K562 (cell line): ENCODE measurements at places on chromosomes 1 and 21.
A peak's percentile ranks its signal among the peaks of the same experiment; 100 is the strongest.

- DNase-seq = no peak
These were observed 251.6 kb upstream of the CSF3R start for GRCh38 chr1:36734356-36734755.

GRCh38 chr1:154179946-154180687, 11.8 kb downstream of the TPM3 start:
- DNase-seq = no peak

DNA sequence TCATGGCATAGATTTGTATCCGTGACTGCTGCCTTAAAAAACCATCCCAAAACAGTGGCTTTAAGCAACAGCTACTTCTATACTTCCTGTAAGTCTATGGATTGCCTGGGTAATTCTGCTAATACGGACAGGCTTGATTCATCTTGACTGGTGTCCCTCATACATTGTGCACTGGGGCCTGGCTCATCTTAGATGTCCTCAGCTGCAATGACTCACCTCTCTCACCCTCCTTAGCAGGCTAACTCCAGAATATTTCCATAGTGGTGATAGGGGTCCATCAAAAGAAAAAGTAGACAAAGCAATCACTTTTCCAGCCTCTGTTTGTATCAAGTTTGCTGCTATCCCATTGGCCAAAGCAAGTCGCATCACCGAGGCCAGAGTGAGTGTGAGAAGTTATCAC, 409.1 kb upstream of the KAZN start:
- no peak for DNase-seq

DNA sequence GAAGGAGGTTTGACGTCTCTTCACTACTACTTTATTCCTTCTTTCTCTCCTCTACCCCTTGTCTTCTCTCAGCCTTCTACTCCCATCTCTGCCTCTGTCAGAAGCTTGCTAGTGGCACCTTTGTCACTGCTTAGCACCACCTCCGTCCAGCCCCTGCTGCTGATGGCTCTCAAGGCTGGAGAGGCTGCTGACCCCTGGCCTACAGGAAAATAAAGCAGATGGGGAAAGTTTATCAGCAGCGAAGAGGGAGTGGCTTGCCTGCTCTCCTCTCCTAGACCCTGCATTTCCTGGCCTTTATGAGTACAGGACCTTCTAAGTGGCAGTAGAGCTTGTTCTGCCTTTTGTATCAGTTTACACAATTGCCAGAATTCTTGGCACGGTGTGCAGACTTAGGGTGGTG, 27.0 kb downstream of the PROX1 start:
- no peak for DNase-seq

DNA sequence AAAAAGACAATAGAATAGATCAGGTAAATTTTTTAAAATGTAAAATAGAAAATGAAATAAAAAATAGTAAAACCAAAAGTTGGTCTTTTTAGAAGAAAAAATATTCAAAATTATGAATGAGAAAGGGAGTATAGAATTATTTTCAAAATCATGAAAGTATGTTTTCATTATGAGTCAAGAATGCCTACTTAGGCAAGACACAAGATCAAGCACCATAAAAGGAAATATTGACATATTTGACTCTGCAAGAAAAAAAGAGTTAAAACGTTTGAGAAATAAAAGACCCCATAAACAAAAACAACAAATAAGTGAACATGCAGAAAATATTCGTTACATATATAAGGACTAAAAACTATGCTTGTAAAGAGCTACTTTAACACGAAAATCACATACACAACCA, 4.8 kb upstream of the COX20 start:
- DNase-seq = no peak

DNA sequence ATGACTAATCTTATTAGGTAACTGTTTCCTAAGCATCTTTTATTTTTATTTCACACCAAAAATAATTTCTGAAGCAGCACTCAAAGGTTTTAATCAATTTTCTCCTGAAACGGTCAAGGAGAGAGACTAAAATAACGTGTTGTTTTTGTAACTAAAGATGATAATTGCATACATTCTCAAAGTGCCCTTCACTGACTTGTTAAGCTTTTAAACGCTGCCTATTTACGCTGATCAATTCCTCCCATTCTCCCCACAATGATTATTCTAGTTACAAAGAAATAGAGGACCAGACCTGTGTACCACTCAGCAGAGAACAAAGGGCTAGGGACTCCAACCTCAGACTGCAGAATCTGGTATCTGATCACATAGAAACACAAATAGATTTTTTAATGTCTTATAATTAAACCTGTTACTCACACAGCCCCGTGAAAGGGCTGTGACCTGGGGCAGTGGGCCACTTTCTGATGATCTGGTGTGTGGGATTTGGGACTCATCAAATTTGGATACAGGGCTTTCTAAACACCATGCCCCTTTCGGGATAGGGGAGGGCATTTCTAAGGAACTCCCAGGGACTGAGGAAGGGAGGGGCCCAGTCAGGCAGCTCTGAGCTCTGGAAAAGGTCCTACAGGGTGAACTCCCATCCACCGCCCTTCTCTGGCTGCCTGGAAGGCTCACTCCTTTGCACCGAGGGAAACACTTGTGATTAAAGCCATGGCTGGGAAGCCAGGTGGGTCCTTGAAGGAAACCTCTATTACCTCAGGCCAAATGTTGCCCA, 65.2 kb downstream of the BCAR3 start:
- DNase-seq = no peak

- no peak for DNase-seq
These were observed 417.7 kb upstream of the KAZN start for GRCh38 chr1:14180738-14181137.

DNA sequence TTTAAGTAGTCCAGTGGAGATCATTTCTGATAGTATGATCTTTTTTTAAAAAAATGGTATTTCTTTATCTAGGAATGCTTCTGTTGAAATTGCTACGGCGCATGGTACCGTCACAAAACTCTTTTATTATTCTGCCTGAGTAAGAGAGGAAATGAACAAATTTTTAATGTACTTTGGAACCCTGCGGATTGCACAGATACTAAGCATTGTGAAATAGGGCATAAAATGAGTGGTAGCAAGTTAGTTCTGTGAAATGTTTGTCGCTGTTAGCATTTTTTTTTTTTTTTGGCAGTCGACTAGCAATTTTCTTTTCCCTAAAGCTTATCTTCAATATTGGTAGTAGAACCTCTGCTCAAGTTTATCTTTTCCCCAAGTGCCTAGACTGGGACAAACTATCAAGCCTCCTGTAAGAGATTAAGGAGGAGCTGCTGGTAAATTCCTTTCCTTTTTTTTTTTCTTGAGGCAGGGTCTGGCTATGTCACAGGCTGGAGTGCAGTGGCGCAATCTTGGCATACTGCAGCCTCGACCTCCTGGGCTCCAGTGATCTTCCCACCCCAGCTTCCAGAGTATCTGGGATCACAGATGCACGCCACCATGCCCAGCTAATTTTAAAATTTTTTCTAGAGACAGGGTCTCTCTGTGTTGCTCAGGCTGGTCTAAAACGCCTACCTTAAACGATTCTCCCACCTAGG, 2.2 kb downstream of the ITSN1 start:
- DNase-seq = no peak

DNA sequence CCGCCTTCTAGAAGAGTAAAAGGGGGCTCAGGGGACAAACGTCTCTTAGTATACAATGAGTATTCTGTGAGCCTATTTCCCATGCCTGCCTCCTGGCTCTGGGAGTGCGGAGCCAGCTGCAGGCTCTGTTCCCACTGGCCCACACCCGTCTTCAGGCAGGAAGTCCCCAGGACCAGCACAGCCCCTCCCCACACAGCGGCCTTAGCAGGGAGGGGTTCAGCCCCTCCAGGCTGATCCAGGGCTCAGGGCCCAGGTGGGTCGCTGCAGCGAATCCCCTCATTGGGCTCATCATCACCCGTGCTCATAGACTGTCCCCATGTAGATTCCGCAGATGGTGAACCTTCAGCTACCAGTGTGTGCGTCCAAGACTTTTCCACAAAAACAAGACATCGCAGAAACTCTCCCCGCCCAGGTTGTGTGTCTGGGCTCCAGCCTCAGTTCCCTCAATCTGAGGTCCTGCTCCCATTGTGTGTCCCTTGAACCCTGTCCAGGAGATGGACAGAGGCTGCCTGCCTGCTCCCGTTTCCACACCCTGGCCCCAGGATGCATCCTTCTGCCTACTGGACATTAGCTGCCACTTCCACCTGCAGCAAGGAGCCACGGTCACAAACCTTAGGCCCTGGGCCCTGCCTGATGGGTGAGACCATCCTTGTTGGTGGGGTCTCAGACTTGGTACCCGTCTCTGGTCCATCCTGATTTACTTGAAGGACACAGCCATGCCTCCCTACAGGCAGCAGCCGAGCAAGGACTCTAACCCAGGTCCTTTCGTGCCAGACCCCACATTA, 39.4 kb downstream of the NENF start:
- DNase-seq = no peak

GRCh38 chr1:18575620-18576019, 55.0 kb upstream of the PAX7 start:
- peak; percentile 78 for DNase-seq

GRCh38 chr1:244214009-244214967, 163.2 kb downstream of the ZBTB18 start:
- no peak for DNase-seq

- no peak for DNase-seq
These were observed 103.4 kb upstream of the ZNF678 start for GRCh38 chr1:227459977-227460376.

- no peak for DNase-seq
These were observed 545.7 kb downstream of the OMA1 start for GRCh38 chr1:58000821-58001220.

GRCh38 chr1:1419813-1420653, 1.0 kb downstream of the ANKRD65 start:
- DNase-seq = no peak

DNA sequence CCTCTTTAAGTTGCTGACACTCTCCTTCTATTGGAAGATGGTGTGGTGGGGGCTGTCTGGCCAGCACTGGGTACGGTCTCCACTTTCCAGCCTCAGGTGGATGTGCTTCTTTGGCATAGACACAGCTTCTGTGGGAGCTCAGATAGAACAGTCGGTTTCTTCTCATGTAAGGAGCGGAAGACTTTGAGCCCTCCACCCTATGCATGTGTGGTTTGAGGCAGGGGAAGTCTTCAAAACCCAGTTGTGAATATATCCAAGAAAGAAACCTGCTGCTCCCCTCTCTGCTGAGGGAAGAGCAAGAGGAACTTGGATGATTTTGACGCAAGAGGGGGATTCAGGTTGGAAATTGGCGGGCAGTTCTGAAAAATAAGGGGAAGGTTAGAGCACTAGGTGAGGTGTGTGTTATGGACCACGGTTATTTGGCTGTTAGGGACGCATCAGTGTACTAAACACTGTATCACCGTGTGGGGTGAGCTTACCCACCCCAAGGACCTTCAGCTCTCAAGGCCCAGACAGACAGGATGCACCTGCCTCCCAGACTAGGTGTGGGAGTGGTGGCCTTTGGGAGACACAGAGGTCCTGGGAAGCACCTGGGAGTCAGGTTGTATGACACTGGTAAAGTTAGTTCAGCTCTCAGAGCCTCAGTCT, 36.2 kb downstream of the IL6R start:
- DNase-seq = no peak

DNA sequence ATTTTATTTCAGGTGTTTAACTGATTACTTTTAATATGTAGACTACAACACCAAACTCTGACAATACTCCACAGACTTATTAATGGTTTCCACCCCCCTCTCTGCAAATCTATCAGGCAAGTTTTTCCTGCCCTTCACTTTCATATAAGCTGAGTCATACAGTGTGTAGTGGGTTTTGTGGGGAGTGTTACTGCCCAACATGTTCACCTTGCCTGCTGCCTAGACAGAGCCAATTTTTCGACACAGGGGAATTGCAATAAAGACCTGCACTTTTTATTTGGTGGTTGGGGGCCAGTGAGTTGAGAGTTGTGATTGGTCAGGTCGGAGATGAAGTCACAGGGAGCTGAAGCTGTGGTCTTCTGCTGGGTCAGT, 119.7 kb downstream of the PPIAL4G start:
- no peak for DNase-seq

DNA sequence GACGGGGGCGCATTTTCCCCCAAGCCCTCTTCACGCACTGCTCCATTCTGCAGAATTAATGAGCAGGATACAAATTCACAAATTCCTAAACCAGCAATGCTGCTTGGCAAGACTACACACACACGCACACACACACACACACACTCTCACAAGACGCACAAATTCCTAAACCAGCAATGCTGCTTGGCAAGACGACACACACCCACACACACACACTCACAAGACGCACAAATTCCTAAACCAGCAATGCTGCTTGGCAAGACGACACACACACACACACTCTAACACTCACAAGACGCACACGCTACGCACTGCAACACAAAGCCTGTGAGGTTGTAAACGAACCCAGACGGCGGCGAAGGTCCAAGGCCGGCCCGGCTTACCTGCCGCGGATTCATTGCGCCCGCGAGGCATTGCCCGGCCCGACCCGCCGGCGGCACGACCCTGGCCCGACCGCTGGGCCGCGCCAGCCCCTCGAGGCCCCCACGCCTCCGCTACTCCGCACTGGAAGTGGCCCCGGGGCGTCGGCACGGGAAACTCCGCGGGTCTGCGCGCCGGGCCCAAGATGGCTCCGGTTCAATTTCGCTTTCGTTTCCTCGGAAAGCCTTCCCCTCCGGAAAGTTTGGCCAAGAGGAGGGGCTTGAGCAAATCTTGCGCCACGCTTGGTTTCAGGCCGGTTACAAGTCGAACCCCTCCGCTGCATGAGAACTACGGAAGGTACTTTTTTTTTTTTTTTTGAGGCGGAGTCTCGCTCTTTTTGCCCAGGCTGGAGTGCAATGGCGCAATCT, at the start of gene ADAR:
Gene ADAR, minus strand, starts transcription at position 578 of the 788 bp plus-strand sequence. Its CDS starts 180 bp downstream, at position 398.
- peak; percentile 70 for DNase-seq

GRCh38 chr1:166944186-166944967, 31.0 kb downstream of the ILDR2 start:
- no peak for DNase-seq

GRCh38 chr1:224266105-224266914, 63.7 kb downstream of the NVL start:
- no peak for DNase-seq

DNA sequence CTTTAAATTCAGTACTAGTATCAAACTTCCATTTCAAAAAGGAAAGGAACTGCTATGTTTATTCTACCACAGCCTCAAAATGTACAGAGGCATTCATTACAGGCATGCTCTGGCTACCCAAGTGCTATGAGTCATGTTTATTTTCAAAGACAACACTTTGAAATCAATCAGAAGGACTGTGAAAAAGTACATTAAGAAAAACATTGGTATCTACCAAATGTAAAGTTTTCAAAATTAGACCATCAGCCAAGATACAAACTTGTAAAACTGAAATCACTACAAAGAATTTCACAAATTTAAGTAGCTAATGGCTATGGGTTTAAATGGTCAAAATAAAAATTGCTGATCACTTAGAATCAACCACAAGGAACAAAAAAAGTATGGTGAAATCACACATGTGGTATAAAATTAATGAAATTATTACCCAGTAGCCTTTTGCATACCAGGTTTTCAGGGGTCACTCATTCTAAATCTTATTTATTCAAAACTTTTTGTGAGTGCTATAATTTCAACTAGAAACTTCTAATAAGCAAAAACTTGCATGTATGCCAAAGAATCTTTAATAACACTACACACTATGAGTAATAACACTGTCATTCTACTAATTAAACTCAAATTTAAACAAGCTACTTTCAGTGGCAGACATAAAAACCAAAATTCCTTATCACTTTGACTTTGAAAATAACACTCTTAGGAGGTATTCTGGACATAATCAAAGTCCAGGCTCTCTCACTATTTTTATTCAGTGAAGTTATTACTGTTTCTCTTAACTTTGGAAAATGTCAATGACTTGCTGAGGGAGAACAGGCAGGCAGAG, 49.2 kb downstream of the ENAH start:
- no peak for DNase-seq

GRCh38 chr1:233523047-233523446, 90.9 kb upstream of the KCNK1 start:
- no peak for DNase-seq

- no peak for DNase-seq
These were observed 5.2 kb downstream of the ID3 start for GRCh38 chr1:23554127-23554480.

GRCh38 chr1:245054507-245055270, 100.1 kb upstream of the KIF26B start:
- DNase-seq = no peak
